ENCODE measurements at places on chromosomes 6 and 20. TPM values are rescaled to one million over a fixed set of nuclear protein-coding genes. Genes with fewer than 3 reads are reported as not detected.

GRCh38 chr6:139852488-139853140 is 478.2 kb upstream of the CITED2 start:
- DNase-seq: no peak

DNA sequence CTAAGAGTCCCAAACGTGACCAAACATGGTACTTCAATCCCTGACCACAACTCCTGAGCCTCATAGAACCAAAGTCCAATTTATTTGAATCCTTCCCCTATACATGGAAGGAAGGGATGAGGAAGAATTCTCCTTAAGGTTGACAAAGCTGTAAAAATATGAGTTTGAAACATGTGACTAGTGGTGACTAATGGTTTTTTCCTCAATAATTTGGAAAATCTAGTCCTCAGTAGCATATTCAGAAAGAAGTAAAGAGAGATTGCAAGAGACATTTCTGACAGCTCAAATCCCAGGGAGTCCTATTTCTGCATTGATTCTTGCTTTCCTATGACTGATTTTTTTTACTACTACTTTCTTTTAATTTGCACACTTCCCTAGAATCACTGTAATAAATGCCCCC is 443.7 kb downstream of the FRK start:
- DNase-seq: no peak

GRCh38 chr20:45874576-45874975 is 6.5 kb upstream of the ZSWIM1 start:
- no peak for DNase-seq

DNA sequence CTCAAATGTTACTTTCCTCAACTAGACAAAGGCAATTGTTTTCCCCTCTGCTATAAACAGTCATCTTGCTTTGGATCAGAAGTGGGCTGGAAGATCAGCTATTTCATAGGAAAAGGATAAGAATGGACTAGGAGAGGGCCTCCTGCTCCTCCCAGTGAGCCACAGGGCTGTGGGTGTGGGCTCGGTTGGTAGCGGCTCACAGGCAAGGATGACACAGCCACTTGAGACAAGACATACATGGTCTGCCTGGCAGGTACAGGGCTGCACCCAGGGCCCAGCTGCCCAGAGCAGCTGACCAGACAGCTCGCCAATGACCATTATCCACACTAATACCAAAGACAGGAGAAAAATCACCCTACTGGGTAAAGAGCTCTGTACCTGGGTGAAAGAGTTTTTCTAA is 9.0 kb upstream of the SLA2 start:
- no peak for DNase-seq

DNA sequence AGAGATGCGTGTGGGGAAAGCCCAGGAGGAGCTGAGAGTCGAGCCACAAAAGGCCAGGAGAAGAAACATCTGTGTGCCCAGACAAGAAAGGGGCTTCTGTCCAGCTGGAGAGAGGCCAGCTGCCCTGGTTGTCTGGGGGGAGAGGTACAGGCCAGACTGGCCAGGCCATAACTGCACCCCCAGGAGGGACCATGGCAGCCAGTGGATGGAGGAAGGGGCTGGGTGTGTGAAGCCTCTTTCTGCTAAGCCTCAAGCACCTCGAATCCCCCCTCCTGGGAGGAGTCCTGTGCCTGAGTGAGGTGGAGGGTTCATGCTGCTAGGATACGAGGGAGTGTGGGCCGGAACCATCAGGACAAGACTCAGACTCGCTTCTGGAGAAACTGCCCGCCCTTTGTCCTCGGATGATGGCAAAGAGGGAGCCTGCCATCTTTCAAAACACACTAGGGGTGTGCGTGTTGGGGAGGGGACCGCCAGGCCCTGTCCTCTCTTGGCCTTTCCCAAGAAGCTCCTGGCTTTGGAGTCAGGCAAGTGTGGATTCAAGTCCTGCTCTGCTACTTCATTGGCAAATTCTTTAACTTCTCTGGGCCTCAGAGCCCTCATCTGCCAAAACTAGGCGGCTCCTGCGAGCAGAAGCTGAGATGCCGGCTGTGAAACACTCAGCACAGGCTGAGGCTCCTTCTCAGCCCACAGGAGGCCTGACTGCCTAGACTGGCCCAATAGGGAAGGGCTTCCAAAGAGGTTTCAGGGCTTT is 90.3 kb downstream of the ASXL1 start:
- DNase-seq: no peak

DNA sequence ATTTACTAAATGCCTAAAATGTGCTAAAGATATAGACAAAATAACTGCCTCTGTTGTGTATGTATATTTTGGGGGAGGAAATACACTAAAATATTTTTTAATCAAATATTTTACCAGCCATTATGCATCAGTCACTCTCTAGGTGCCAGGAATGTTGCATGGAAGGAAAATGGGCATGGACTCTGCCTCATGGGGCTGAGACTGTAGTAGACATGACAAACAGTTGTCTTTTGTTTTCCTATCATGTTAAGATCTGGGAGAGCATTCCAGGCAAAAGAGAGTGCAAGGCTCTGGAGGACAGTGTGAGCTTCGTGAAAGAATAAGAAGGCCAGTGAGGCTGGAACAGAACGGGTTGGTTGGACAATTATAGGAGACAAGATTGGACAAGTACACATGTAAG is 26.5 kb downstream of the HLA-DOB start:
- DNase-seq: no peak

DNA sequence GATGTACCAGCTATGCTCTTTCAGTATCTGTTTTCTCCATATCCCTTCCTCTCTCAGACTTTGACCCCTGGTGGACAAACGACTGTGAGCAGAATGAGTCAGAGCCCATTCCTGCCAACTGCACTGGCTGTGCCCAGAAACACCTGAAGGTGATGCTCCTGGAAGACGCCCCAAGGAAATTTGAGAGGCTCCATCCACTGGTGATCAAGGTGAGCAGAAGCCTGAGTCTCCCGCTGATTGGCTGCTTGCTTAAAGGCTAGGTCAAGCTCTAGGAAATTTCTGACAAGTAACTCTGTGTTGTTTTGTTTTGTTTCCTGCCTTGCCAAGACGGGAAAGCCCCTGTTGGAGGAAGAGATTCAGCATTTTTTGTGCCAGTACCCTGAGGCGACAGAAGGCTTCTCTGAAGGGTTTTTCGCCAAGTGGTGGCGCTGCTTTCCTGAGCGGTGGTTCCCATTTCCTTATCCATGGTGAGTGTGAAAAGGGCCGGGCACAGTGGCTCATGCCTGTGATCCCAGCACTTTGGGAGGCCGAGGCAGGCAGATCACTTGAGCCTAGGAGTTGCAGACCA is 28.6 kb downstream of the C6orf89 start:
- DNase-seq: peak; percentile 9

GRCh38 chr6:105274678-105275077 is 94.9 kb upstream of the POPDC3 start:
- no peak for DNase-seq

DNA sequence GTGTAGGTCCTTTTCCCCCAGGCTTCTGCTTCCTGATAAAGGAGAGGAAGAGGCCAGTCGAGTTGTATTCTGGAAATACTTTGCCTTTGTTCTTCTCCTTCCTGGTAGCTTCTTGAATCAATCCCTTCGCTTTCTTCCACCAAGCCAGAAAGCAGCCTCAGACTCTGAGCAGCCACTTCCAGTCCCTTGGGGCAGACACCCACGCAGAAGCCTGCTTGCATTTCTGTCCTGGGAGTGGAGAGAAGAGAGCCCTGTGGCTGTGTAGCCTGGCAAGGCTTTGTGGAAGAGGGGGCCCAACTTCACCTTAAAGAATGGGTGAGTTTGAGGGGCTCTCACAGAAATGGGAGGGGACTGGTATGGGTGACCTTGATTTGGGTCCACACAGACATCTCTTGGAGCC is 211.0 kb upstream of the SSTR4 start:
- no peak for DNase-seq

Gene TBX18
- total RNA-seq: under 0.01 TPM

GRCh38 chr6:39812853-39813533 is 20.8 kb downstream of the DAAM2 start:
- peak; percentile 33 for DNase-seq

DNA sequence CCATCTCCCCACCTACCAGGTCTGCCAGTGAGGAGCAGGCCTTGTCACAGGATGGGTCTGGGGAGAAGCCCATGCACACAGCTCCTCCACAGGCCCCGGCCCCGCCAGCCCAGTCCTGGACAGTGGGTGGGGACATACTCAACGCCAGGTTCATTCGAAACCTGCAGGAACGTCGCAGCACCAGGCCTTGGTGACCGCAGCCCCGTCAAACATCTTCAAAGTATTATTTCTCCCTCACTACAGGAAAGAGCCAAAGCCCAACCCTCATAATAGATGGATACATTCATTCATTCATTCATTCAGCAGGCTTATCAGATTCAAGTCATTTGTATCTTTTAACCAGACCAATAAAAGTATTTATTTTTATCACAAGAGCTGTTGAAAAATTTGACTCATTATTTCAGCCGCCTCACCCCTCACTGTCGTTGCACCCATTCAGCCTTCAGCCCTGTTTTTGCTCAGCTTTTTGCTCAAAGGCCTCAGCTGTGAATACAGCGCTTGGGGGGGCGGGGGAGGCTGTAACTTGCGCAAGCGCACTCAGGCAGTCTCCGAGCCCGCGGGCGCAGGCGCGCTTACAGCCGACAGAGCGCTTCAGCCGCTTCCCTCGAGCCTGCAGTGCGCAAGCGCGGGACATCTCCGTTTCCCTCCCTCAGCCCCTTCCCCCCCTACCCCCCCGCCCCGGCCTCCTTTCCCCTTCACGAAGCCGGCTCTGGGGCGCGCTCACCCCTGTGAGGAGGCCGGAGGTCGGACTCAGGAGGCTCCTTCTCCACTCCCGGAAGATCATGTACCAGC is at the start of gene C6orf136:
Gene C6orf136 (plus strand): TSS at position 684 of the 792 bp plus-strand sequence. CDS start 99 bp downstream, at position 783.
- DNase-seq: peak; percentile 89

DNA sequence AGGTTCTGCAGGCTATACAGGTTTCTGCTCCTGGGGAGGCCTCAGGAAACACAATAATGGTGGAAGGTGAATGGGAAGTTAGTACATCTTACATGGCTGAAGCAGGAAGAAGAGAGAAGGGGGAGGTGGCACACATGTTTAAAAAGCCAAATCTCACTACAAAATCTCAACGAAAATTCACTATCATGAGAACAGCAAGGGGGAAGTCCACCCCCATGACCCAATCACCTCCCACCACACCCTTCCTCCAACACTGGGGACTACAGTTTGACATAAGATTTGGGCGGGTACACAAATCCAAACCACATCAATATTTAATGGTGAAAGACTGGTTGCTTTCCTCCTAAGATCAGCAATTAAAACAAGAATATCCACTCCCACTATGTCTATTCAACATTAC is 13.8 kb upstream of the POLR1H start:
- DNase-seq: no peak

GRCh38 chr20:15917283-15917682 is 656.0 kb downstream of the KIF16B start:
- DNase-seq: no peak

GRCh38 chr6:123118811-123119210 is 122.8 kb downstream of the CLVS2 start:
- no peak for DNase-seq

- DNase-seq: peak; percentile 85
These were observed 16.6 kb upstream of the MAP7 start for GRCh38 chr6:136566851-136567250.

Gene CST9
- not detected for total RNA-seq

DNA sequence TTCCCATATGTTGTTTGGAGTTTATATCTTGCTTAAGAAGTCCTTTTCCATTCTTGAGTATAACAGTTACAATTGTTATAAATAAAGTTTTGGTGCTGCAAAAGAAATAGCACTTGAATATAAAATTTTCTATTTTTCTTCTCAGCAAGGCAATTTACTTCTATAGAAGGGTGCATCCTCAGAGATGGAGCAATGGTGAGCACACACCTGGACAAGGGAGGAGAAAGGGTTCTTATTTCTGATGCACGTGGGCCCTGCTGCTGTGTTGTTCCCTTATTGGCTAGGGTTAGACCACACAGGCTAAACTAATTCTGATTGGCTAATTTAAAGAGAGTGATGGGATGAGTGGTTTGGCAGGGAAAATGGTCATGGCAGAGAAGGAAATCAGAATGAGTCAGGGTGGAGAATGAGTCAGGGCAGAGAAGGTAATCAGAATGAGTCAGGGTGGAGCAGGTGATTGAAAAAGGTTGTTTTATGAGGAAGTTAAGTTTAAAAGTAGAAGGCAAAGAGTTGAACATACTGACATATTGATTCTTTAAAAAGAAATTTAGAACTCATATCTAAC is 38.0 kb downstream of the CST8 start:
- DNase-seq: no peak

GRCh38 chr6:33851959-33852358 is 48.2 kb upstream of the MLN start:
- DNase-seq: no peak

DNA sequence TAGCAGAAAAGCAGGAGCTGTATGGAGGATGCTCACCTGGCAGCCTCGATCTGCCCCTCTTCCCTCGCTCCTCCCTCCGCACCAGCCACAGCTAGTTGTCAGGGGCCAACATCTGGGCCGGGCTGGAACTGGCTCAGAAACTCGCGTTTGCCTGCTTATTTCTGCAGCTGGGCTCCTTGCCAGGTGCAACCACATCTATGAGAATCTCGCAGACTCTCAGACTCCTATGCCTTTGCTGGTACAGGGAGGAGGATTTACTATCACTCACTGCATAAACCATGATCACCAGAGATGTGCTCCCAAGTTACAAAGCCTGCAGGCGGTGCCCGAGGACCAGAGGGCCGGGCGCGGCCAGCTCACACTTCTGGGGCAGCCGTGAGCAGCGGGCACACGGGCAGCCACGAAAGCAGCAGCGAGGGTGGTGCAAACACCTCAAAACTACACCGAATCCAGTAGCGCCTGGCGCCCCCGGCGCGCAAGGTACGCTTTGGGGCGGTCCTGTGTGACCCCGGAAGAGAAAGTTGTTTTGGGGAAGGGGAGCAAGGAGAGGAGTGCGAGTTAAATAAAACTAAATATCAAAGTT is 577 bp upstream of the LRRC1 start:
- no peak for DNase-seq

DNA sequence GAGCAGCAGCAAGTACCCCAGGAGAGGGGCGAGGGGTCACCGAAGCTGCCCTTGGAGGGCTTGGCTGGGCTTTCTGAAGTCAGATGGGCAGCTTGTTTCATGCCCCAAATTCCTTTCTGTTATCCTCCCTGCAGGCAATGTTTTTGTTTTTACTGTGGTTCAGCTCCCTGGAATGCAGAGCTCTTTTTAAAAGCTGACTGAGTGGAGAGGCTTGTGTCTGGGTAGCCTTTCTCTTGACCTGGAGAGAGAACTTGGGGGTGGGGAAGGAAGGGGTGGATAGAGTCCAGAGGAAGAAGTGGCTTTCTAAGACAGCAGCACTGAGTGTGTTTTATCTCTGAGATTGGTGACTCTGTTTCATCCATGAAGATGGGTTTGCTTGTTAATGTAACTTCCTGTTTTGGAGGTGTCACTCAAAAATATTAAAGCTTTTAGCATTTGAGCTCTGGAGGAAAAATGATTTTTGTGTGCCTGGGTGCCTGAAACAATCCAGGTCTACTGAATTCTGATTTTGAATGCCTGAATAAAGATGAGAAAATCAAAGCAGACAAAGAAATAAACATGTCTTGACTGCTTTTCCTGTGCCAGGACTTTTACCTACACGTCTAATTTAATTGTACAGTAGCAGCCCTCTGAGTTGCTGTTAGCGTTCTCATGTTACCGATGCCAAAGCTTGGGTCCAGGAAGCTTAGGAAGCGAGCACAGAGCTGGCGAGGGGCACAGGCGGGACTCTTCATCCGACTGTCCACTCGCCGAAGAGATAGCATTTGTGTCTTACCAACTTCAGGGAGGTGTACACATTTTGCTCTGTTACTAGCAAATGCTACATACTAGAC is 78.2 kb upstream of the EEF1E1 start:
- DNase-seq: no peak

Gene MUC21
- under 0.01 TPM for total RNA-seq

GRCh38 chr6:52510213-52510562 is 66.7 kb downstream of the TRAM2 start:
- DNase-seq: no peak

GRCh38 chr6:127533011-127533410 is 13.9 kb upstream of the MTCL3 start:
- no peak for DNase-seq
